ENCODE measurements at places on chromosomes 12 and 14.

GRCh38 chr14:74134484-74134883, 49.7 kb downstream of the LIN52 start:
- DNase-seq: no peak

GRCh38 chr12:116955382-116956021, 44.8 kb downstream of the FBXW8 start:
- no peak for DNase-seq

GRCh38 chr14:88895116-88895515, 70.7 kb downstream of the TTC8 start:
- no peak for DNase-seq

- no peak for DNase-seq
Measured at GRCh38 chr12:9687228-9687627, 17.7 kb downstream of the CLEC2D start.

DNA sequence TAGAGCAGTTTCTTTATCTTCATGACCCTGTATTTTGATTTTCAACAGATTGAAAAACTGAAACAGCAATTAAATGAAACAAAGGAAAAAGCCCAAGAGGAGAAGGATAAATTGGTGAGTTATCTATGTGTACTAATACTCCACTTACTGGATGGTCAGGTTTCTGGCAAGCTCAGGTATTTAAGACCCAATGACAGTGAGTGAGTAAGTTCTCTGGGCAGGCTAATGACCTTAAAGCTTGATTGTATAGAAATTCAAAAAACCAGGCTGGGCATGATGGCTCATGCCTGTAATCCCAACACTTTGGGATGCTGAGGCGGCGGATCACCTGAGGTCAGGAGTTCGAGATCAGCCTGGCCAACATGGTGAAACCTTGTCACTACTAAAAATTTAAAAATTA, 10.0 kb downstream of the BBOF1 start:
- DNase-seq: no peak
